ENCODE measurements at places on chromosomes 5 and 9.

DNA sequence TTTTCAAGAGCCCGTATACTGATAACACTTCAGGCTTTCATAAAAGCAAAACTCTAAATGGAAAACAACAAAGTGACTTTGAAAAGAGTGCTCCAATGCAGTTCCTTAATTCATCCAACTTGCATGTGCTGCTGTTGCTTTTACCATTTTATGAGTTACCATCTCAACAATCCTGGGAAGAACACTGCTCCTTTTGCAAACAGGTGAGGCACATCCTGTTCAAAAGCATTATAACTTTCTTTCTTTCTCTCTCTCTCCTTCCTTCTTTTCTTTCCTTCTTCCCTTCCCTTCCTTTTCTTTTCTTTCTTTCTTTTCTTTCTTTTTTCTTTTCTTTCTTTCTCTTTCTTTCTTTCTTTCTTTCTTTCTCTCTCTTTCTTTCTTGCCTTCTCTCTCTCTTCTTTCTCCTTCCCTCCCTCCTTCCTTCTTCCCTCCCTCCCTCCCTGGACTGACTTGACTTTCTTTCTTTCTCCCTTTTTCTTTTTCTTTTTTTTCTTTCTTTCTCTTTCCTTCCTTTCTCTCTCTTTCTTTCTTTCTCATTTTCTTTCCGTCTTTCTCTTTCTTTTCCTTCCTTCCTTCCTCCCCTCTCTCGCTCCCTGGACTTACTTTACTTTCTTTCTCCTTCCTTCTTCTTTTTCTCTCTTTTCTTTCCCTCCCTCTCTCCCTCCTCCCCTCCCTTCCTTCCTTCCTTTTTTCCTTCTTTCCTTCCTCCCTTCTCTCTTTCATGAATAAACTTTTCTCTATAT, 11.2 kb upstream of the PARP8 start:
- no peak for DNase-seq

DNA sequence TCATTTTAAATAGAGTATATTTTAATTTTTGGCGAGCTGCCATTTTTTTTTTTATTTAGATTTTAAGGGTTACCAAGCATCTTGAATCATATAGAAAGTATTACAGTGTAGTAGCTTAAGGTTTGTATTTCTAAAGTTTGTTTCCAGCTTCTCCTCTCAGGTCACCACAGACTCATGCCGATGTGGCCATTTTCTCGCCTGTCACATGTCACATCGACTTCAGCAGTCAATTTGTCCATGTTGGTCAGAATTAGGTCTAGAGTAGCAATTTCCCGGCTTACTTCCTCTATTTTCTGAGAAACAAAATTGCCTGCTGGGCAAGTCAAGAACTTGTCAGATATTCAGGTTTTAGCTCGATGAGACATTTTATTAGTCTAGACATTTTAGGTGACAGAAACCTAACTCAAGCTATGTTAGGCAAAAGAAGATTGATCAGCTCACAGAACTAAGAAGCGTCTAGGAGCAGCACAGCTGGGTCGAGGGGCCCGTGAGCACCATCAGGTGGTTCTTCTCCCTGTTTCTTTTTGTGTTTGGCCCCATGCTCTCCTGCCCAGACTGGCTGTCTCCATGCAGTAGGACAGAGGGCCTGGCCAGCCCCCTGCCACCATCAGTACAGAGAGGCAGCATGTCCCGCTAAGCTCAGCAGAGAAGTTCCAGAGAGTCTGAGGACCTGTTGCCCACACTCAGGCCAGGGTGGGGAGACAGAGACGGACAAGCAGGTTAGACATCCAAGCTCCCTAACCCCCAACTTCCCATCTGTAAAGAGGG, 48.4 kb upstream of the AFAP1L1 start:
- no peak for DNase-seq

GRCh38 chr5:41637869-41638268, 127.5 kb upstream of the PLCXD3 start:
- no peak for DNase-seq

- no peak for DNase-seq
Observed at GRCh38 chr5:54610197-54610944, 92.8 kb downstream of the SNX18 start.

DNA sequence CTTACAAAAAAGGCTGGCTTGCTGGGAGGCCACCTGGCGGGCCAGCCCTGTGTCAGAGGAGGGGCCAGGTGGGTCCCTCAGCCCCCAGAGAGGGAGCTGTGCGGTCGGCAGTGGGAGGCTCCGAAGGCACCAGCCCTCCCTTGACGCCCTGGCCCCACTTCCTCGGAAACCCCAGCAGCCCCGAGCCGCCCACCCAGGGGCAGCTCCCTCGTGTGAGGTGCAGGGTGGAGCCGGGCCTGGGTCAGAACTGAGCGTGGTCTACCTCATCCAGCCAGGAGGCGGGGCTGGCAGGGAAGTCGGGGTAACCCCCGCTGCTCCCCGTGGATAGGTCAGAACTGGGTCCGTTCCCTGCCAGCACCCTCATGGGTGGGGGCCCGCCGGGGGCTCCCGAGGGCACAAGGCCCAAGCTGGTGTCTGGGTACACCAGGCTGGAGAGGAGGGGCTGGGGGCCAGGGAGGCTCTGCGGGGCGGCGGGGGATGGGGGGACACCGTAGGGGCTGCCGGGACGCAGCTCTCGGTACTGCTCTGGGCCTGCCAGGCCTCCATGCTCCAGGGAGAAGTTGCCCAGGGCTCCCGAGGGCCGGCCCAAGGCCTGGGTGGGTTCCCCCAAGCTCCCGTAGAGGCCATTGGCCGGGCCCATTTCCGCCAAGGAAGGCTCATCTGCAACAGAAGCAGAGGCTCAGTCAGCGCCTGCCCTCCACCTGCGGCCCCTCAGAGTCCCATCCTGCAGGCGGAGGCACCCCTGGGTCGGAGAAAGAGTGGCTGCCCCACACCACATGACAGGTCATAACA, 7.6 kb downstream of the LHX3 start:
- no peak for DNase-seq

GRCh38 chr9:81598811-81599210, 90.5 kb downstream of the TLE1 start:
- DNase-seq: no peak

DNA sequence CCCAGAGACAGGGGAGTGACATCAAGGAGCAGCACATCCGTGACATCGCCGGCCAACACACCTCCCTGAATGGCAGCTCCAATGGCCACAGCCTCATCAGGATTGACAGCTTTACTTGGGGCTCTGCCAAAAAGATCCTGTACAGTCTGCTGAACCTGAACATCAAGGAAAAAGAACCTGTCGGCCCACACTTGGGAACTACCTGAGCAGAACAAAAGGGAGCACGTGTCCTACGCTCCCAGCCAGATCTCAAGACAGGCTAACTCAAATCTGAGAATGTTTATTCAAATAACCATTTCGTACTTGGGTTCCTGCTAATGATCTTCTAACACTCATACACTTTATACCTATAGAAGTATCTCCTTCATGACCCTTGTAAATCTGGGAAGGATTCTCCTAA, 15.3 kb downstream of the HSPA9 start:
- DNase-seq: no peak

GRCh38 chr5:137497396-137498290, 1.5 kb downstream of the SPOCK1 start:
- DNase-seq: no peak

- DNase-seq: no peak
Observed at GRCh38 chr5:62538017-62538942, 40.3 kb upstream of the LRRC70 start.
